Ecto neural progenitor cell (in vitro differentiated cells): ENCODE measurements at places on chromosomes 3 and 15.

DNA sequence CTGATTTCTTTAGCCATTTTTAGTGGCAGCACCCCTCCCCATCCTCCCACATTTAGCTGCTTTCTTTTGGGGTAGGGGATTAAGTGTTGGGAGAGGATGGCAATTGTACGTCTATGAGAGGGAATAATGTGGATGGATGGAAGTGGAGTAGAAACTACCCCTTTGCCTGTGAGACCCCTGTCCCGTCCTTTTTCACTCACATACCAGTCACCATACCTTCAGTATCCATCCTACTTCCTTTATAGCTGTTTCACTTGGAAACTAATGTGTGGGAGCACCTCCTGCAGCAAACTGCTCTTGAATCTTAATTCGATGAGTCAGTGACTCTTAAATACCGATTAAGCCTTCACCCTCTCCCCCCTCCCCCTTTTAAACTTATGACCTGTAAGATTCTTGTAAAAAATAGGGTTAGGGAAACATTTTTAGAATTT is 730 bp downstream of the SPRED1 start:
- no peak for DNase-seq

- peak; percentile 18 for DNase-seq
Measured at GRCh38 chr3:10766049-10766705, 49.9 kb upstream of the SLC6A11 start.

DNA sequence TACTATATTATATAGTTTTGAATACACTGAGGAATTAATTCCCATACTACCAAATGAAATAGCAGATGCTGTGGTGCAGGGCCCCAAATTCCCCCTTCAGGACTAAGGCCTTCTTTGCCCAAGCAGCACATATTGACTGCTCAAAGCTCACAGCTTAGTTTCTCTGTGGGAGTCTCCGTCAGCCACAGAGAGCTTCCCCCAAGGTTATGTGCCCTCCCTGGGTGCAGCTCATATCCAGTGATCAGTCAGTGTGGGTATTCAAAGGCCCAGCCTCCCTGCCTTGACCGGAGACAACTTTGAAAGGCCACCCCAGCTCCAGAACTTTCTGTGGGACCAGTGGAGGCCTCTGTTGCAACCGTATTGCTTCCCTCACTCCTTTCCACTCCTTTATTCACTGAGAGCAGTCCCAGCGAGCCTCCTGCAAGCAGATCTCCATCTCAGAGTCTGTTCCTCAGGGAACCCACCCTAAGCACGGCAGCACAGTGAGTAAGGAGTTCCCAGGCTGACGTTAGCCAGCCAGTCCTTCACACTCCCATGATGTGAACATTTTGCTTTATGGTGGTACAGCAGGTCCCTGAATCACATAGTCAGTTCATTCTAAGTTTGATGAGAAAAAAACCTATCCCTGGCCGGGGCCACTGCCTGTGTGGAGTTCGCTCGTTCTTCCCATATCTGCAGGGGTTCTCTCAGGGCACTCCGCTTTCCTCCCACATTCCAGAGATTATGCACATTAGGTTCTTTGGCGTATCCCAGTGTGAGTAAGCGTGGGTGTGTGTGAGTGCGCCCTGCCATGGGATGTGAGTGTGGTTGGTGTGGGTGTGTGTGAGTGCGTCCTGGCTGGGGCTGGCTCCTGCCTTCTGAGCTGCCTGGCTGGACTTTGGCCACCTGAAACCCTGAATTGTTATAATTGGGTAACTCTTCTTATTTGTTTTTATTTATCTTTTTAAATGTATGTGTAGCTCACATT is 64.4 kb upstream of the PPARG start:
- peak; percentile 49 for DNase-seq

GRCh38 chr3:197520311-197521276 is 35.2 kb downstream of the BDH1 start:
- peak; percentile 75 for DNase-seq

GRCh38 chr3:78855190-78855589 is 912.6 kb downstream of the ROBO1 start:
- no peak for DNase-seq

DNA sequence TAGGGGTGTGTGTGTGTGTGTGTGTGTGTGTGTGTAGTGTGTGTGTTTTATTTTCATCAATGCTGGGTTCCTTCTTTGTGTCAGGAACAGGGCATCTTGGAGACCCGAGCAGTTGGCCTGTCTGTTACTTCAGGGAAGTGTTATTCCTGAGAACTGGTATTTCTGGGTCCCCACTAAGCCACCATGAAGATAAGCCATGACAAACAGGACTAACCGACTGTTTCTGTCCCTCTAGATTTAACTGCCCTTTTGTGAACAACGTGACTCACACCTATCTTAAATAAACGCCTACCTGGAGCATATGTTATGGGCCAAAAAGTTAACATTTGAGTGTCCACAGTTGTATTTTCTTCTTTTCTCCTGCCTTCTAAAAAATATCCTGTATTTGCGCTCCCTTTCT is 19.5 kb downstream of the SIDT1 start:
- DNase-seq, result no peak

DNA sequence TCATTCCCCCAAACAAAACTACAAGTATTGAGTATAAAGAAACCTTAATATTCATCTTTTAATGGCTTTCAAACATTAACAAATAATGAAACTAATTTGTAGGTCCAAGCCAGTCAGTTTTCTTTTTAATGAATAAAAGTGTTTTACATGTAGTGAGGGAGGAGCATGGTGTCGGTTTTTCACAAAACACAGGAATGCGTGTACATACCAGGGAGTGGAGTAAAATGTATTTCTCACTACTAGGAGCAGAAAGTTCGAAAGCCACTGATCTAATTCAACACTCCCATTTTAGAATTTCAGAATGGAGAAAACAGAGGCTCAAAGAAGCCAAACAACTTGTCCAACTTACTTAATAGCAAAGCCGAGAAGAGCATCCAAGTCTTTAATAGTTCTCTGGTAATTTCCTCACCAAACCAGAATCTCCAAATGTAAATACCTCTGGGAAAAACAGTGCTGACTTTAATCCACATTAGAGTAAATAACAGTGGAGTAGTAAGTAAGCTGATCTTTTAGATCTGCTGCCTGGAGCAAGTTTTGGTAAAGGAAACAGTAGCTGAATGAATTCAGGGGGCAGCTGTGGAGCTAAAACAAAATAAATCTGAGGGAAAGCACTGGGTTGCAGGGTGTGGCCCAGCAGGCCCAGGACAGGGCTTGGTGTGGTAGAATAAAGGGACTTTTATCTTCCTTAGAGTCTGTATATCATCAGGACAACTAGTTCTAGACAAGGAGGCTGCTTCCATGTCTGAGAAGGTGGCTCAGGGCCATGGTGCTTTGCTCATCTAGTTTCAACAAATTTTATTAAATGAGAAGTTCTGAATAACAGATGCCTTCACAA is 7.9 kb downstream of the ANP32A start:
- peak; percentile 15 for DNase-seq

GRCh38 chr3:121496786-121497185 is 49.0 kb downstream of the POLQ start:
- DNase-seq, result no peak

GRCh38 chr3:28134792-28135375 is 106.5 kb upstream of the CMC1 start:
- no peak for DNase-seq

- no peak for DNase-seq
Measured at GRCh38 chr15:64558460-64559179, 98.2 kb downstream of the ZNF609 start.

GRCh38 chr15:43872416-43873020 is 45.7 kb downstream of the WDR76 start:
- DNase-seq, result peak; percentile 57

DNA sequence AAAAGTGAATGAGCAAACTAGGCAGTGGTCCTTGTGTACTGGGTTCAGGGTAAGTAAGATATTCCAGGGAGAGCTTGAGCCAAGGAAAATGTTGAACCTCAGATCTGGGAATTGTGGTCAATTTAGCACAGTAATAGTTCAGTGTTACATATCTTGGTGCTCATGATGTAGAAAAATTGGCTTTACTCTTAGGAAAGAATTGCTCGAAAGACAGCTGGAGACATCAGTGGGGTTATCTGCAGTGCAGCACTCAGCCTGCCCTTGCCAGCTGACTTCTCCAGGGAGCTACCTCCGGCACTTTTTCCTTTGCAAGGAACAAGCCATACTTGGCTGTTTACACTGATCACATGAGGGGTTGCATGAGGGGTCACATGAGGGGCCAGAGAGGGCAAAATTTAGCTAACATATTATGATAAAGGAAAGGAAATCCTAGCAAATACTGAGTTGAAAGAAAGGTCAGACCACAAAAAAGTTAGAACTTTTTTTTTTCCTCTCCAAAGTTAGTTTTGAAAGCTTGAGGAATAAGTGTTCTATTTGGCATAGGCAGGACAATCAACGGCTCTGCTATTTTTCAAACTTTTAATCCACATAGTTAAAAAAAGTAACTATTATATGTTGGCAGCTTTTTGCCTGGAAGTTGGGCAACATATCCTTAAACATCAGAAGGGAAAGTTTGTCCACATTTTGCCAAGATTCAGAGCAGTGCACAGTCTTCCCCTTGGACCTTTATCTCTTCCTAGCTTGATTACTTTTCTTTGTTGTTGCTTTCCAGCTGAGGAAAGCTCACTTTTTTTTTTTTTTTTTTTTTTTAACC is 92.4 kb downstream of the COL6A6 start:
- no peak for DNase-seq

DNA sequence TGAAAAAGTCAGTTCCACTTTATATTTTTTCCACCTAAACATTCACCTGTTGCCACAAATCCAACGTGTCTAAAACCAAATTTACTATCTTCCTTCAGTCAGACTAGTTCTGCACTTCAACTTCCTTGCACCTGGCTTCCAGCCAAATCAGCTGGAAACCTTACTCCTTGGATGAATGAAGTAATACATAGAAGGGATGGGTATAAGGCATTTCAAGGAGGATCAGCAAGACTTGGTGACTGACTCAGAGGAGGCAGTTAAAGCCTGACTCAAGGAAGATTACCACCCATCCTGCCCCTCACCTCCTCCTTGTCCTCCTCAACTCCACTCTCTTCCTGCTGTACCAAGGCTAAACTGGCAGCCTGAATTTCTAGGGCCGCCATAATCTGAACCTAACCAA is 37.1 kb downstream of the QTRT2 start:
- no peak for DNase-seq

- no peak for DNase-seq
Measured at GRCh38 chr3:175404621-175405020, 545.5 kb downstream of the NAALADL2 start.

DNA sequence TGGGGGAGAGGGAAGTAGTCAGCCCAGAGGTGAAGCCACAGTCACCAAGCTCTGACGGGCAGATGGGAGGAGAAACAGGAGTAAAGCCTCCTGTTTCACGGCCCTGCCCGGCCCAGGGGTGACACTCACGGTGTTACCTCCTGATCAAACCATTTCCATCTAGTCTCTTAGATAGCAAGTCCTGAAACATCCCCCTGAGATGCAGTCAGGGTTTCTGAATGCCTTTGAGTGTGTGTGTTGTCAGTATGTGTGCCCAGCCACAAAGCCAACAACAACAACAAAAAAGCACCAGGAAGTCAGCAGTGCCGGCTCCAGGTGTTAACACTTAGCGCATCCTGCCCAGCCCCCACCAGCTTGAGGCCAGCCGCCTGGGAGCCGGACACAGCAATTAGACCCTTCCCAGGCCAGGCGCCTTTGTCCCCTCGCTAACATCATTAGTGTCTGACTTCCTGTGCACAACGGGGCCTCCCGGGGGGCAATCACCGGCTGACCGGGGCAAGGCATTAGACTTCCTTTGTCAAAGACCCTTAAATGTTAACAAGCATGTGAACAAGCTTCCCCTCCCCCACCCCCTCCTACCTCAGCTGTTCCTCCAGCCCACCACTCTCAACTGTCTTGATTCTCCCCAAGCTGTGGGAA is 34.5 kb downstream of the IL17RD start:
- DNase-seq, result peak; percentile 85

- DNase-seq, result no peak
Measured at GRCh38 chr3:78101384-78101783, 1061.5 kb downstream of the ROBO2 start.

DNA sequence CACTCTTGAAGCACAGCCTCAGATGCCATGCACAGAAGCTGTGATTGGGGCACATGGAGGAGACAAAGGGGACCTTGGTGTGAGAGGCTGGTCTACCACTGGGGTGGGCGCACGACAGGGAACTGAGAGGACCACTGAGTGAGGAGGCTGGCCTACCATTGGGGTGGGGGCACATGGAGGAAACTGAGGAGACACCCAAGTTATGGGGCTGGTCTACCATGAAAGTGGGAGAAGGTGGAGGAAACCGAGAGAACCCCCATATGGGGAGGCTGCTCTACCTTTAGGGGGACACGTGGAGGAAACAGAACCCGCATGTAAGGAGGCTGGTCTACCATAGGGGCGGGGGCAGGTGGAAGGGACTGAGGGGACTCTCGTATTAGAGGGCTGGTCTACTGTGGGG is 153.4 kb downstream of the FBLN2 start:
- peak; percentile 20 for DNase-seq
